NCI-H1417 (cell line): ENCODE measurements at places on chromosomes 16 and 17.

GRCh38 chr16:86899757-86900156, 321.4 kb downstream of the FOXL1 start:
- no peak for DNase-seq

- DNase-seq = no peak
Observed at GRCh38 chr17:83180264-83180995, 101.0 kb downstream of the METRNL start.

DNA sequence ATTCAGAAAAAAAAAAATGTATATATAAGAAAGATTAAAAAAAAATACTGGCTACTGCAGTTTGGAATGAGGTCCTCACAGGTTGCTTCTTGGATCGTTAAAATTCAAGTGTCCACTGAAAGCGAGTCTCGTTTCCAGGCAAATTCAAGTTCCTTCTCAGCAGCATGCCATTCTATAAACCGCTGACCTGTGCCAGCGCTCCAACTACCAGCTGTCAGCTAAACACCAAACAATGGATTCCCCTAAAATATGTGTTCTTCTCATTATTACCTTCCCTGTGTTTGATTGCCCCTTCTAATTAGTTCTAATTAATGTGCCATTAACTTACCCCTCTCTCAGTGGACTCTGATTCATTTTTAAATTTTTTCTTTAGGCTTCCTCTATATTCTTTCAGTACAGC, 92.4 kb downstream of the DNAH9 start:
- no peak for DNase-seq

DNA sequence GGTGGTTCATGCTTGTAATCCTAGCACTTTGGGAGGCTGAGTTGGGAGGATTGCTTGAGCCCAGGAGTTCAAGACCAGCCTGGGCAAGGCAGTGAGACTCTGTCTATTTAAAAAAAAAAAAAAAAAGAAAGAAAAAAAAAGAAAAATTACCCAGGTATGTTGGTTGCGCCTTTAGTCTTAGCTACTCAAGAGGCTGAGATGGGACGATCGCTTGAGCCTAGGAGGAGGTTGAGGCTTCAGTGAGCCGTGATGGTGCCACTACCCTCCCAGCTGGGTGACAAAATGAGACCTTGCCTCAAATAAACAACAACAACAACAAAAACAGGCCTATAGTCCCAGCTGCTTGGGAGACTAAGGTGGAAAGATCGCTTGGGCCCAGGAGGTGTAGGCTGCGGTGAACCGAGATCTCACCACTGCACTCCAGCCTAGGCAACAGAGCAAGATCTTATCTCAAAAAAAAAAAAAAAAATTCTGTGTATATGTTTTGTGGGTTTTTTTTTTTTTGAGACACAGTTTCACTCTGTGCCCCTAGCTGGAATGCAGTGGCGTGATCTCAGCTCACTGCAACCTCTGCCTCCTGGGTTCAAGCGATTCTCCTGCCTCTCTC, 12.5 kb upstream of the ANKRD40CL start:
- no peak for DNase-seq

- no peak for DNase-seq
Observed at GRCh38 chr16:59249011-59249410, 514.9 kb upstream of the GOT2 start.

GRCh38 chr17:50289278-50289677, 15.0 kb downstream of the TMEM92 start:
- DNase-seq = no peak
